ENCODE measurements at places on chromosomes 5 and 9. TPM values are rescaled to one million over a fixed set of nuclear protein-coding genes. Genes with fewer than 3 reads are reported as not detected.
A peak's percentile ranks its signal among the peaks of the same experiment; 100 is the strongest.

GRCh38 chr9:69583645-69584234 is 88.4 kb downstream of the APBA1 start:
- no peak for DNase-seq

- DNase-seq = no peak
Measured at GRCh38 chr5:179146277-179146676, 86.1 kb downstream of the ZNF354C start.

GRCh38 chr5:22998774-22999173 is 145.6 kb upstream of the CDH12 start:
- DNase-seq = no peak

- DNase-seq = no peak
Measured at GRCh38 chr9:15357050-15357653, 50.1 kb upstream of the TTC39B start.

DNA sequence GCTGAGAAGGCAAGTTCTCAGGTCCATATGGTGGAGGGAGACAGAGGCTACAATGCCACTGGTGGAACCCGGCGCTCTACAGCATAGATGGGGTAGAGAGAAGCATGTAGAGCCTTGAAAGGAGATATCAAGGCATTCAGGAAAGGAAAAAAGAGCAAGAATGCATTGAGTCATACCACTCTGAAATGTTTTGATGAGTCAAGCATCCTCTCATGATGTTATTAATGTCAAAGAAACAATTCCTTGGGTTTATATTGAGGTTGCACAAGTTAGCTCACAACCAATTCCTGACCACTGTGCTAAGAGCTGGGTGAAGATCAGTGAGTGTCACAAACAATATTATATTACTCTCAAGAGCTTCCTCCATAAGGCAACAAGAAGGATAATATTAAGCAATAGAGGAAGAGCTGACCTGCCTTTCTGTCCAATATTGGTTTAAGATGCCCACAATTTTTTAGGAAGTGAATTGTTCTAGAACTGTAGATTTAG is 178.0 kb downstream of the RFK start:
- no peak for DNase-seq

DNA sequence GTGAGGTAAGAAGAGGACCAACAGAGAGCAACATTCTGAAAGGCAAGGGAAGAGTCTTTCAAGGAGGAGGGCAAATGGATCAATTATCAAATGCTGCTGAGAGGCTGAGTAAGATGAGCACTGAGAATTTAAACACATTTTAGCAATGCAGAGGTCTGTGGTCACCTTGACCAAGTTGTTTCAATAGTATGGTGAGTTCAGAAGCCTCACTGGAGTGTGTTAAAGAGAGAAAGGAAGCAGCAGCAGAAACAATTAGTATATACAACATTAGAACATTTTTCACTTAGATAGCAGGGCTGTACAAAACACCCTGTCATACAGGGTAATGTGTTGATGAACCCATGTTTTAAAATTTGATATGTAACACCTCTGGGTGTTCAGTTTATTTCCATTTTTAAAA is 131.5 kb downstream of the NR6A1 start:
- no peak for DNase-seq

DNA sequence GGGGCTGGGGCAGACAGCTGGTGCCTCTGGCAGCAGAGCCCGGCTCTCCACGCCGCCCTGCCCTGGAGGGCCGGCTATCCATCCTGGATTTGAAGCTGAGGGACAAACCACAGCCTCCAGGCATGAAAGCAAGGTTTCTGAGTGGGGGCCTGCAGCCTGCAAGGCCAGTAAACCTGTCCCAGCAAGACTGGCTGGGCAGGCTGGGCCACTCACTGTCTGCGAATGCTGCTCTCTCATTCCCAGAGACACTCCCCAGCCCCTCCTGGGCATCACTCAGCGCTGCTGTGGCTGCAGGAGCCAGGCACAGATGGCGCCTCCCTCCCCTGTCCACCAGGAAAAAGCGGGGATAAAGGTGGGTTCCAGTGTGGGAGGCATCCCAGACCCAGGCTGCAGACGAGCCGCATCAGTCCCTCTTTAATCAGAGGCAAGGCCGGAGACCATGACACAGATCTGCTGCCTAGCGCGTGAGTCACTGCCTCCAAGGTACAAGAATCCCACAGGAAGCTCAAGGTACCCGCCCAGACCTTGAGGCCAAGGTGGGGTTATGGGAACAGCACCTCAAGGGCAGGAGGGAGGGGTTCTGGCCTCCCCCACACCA is 118.0 kb downstream of the VAV2 start:
- no peak for DNase-seq

GRCh38 chr5:73908846-73909245 is 282.9 kb downstream of the ARHGEF28 start:
- DNase-seq = no peak

The CCDC171 gene
- 0.27 TPM for total RNA-seq

- DNase-seq = no peak
Measured at GRCh38 chr5:6395102-6395445, 16.7 kb upstream of the MED10 start.

The RECK gene
- total RNA-seq = 0.34 TPM

The UGT3A2 gene
- total RNA-seq = not detected

GRCh38 chr9:73565833-73566465 is 414.3 kb downstream of the ANXA1 start:
- no peak for DNase-seq

The SYK gene
- total RNA-seq = 29.4 TPM

DNA sequence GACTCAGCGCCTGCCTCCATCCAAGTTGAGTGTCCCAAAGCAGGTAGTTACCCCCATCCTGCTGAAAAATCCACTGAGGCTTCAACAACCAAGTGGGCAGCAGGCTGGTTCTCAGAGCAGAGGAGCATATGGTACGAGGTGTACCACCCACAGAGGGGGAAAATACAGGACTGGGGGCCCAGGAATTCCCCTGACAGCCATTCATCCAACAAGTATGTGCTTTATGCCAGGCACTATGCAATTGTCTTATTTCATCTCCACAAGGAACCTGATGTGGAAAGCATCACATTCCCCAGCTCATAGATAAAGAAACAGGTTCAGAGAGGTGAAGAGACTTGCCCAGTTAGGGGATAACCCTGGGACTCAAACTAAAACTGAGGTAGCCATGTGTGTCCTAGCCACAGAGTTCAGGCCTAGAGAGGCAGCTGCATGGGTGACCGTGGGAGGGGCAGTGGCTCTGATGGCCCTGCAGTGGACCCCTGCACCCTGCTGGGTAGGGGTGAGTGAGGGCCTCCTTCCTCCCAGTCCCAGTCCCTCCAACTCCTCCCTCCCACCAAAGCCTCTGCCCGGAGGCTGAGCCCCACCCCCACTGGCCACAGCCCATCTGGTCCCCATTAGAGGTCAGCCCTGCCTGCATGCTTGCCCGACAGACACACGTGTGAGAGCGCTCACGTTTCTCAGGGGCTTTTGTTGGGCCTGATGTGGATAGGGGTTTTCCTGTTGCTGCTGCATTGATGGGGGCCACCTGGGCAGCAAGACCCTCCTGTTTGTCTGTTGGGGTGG is 11.5 kb downstream of the PDLIM4 start:
- DNase-seq = peak; percentile 54

The PCDHA4 gene
- total RNA-seq = 0.04 TPM

The ADRA1B gene
- total RNA-seq = not detected

DNA sequence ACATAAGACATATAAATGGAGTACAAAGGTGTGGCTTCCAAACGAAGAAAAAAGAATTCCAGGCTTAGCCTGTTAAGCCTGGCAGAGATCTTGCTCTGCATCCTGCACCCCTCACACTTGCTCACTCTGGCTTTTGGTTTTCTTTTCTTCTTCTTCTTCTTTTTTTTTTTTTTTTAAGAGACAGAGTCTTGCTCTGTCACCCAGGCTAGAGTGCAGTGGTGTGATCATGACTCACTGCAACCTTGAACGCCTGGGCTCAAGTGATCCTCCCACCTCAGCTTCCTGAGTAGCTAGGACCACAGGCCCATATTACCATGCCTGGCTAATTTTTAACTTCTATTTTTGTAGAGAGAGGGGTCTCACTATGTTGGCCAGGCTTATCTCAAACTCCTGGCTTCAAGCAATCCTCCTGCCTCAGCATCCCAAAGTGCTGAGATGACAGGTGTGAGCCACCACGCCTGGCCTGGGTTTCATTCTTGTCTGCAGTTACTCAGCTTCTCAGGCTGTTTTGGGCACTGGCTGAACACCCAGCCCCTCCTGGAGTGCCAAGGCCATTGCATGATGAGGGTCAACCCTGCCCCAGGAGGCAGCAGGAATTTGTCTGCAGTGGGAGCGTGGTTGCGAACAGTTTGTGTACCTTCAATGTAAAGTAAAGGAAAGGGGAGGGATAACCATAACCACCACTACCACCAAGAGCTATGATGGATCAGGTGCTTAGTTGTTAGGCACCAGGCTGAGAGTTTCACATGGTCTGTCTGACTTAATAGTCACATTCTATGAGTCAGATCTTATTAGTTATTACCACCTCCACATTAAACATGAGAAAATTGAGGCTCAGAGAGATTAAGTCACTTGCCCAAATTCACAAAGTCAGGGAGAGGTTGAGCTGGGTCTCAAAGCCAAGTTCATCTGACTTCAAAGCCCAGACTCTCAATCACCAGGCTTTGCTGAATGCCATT is 219.2 kb upstream of the PANK3 start:
- no peak for DNase-seq

DNA sequence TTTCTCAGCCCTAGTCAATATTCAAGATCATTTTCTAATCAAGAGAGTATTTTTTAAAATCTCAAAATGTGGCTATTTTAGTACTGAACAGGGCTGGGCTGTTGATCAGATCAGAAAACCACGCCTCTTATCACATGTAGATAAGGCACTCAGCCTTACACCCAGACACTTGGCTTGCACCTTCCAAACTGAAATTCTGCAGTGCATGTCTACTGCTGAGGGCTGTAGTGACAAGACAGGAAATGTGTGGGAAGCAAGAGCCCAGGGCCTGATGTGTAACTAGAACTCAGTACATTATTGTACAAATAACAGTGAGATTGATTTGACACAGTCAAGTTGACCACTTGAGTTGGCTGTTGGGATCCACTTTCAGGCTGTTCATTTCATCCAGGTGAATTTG is 48.6 kb downstream of the UBE2QL1 start:
- DNase-seq = no peak

The PRUNE2 gene
- total RNA-seq = 0.07 TPM

The DND1 gene
- total RNA-seq = 0.81 TPM

- no peak for DNase-seq
Measured at GRCh38 chr5:104326966-104327365, 764.4 kb upstream of the NUDT12 start.

The GRM6 gene
- total RNA-seq = not detected

DNA sequence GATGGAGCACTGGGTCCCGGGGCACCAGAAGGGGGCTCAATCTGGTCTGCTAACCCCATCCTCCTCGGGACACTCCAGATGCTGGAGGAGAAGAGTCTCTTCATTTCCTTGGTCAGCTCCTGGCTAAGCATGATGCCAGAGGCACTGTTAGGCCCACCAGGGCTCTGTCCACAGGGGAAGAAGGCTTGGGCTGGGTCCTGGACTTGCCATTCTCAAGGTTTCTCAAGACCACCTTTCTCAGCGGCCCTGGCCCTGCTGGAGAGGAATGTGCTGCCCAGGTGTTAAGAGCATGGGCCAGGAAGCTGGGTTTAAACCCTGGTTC is 7.9 kb downstream of the SH2D3C start:
- DNase-seq = no peak

The IFNA21 gene
- total RNA-seq = not detected

DNA sequence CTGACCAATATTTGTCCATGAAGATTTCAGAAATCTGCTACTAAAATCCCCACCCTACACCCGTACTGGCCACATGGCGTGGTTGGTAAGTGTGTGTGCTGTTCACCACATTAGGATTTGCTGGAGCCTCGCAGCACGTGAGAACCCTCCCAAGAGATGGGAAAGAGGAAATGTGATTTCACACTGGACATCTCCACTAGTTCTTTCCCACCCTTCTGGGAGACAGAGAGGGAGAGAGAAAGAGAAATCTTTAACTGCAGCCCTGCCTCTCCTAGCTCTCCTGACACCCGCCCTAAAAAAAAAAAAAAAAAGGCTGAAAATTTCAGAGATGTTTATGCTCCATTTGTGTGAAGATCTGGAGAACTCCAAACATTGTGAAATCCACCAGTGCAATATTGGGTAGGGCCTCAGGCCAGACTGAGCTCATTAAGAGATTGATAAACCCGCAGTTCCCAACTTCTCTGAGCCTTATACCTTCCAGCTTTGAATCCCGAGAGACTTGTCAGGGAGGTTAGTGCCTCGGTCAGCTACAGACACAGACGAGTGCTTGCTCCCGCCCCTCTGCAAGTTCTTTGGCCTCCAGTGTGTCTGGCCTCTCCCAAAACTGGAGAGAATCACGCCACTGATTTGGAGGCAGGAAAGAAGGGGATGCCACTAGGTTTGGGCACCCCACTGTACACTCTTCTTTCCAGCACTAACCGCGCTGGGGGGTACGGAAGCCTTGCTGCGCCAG is 1.9 kb downstream of the SPRY4 start:
- DNase-seq = no peak

The TMEM171 gene
- total RNA-seq = not detected

DNA sequence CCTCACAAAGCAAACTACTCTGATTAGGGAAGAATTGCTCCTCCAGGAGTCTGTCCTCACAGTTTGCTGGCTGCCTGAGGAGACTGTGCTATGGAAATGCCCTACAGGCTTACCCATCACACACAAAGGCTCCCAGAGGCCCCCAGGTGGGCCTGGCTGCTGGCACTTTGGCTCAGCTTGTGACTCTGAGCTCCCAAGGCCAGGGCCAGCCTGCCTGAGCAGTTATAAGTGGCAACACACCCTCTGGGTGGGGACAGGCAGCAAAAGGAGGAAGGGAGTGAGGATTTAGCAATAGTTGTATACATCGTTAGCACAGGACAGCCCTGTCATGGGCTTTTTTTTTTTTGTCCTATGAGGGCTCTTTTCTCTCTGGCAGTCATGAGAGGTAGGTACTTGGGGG is 103.5 kb downstream of the DAPK1 start:
- DNase-seq = no peak

- DNase-seq = no peak
Measured at GRCh38 chr9:133472277-133472645, 6.6 kb downstream of the SLC2A6 start.

The C9 gene
- total RNA-seq = 0.51 TPM

The CARD9 gene
- 35.6 TPM for total RNA-seq

The ZFR gene
- 63.2 TPM for total RNA-seq

GRCh38 chr5:76331126-76331525 is 72.0 kb upstream of the IQGAP2 start:
- DNase-seq = peak; percentile 50

The CNTFR gene
- total RNA-seq = not detected

DNA sequence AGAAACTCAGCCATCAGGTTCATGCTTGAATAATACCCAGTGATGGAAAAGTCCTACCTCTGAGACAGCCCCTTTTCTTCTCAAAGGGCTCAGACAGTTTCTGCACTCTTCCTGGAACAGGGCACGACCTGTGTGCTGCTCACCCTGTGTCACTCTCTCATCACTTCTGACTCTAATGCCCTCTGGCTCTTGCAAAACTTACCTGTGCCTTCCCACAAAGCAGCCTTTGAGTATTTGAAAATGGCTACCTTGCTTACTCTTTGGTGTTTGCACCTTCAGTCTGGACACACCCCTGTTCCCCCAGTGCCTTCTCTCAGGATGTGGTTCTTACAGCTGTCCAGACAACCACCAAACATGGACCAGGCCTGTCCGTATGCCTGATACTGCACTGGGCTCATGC is 171.4 kb downstream of the GRIA1 start:
- DNase-seq = no peak

The OR13C9 gene
- not detected for total RNA-seq
